ENCODE measurements at places on chromosomes 12 and 14.

GRCh38 chr12:39502726-39503125, 59.8 kb upstream of the KIF21A start:
- DNase-seq = no peak

DNA sequence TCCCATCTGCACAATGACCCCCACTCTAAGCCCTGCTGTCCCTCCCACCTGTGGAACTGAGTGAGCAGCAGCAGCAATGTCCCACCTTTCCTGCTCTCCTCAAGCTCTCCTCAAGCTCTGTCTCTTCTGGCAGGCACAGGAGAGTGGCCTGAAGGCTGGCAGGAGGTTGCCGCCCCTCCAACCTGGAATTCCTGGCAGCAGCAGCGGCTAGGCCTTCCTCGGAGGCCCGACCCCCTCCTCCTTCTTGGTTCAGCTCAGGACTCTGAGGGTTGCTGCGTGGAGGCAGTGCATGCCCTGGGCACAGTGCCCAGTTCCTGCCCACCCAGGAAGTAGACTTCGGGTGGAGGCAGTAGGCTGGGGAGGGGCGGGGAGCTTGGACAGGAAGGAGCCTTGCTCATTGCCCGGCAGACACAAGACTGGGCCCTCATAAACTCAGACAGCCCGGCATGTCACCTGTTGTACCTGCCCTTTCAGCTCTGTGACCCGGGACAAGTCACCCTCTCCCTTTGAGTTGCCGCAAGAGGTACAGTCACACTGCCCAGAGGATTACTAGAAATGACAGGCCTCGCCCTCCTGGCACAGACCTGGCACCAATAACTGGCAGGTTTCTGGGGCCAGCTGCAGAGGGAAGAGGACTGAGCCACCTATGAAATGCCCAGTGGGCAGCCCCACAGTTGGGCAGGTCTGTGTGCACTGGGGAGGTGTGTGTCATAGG, 2.1 kb upstream of the SERPINA1 start:
- no peak for DNase-seq

- DNase-seq = peak; percentile 27
These were observed 25.5 kb downstream of the CEP83 start for GRCh38 chr12:94434171-94434570.

GRCh38 chr14:34826661-34827060, 48.5 kb downstream of the BAZ1A start:
- no peak for DNase-seq

DNA sequence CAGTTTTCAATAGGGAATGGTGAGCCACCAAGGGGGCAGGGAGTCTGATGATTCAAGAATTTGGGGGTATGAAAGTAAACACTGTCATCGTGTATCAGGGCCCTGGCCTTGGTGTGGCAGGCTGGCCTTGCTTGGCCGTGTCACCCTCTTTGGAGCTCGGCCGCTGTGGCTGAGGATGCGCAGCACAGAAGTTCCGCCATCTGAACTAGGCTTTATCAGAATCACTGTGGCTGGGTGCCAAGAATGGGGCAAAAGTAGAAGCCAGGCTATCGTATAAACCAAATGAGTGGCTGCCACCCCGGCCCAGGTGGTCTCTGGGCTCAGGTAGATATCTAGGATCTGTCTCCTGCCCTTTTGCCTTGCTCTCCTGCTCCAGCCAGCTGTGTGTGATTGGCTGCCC, 137.4 kb downstream of the PAPOLA start:
- peak; percentile 66 for DNase-seq

DNA sequence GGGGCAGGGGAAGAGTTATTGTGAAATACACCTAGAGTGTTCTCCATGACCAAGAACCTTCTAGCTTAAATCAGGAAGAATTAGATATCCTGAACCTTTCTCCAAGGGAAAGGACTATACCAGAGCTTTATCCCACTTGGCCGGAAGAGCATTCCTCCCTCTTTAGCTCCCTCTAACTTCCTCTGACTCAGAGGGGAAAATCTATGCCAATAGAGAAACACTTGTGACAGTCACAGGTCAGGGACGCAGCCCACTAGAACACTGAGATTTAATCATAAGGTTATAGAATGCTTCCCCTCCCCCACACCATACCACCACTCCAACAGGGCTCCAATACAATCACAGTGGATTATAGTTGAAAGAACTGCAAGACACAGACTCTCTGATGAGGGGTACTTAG, 55.4 kb upstream of the RFX4 start:
- DNase-seq = no peak

DNA sequence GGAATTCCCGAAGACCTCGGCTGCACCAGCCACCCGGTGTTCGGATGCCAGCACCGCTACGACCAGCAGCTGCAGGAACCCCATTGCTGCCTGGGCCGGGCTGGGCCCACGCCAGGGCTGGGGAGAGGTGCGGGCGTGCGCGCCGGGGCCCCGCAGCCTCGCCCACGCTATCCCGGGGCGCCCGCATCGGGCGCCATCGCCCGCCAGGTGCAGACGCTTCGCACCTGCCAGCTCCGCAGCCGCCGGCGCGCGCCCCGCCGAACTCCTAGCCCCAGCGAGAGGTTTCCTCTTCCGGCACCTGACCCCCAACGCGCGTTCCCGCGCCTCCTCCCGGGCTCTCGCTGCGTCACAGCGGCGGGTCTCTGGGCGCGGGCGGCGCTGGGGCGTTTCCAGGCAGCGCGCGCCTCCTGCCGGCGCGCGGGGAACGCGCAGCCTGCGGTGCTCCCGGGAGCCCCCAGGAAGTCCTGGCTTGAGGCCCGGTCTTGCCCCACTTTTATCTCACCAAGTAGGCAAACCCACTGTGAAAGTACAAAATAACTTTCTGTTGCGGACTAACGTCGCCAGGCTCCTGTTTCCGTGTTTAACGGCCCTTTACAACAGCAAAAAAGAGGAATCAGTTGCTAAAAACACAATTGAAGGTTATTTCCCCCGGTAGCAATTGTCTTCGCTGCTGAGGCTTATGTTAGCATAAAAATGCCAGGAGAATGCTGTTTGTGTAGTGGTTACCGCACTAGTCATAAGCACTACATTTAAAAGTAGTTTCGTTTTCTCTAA, at the start of gene TM7SF3:
Gene TM7SF3, minus strand, starts transcription at position 300 of the 774 bp plus-strand sequence. Its CDS starts 216 bp downstream, at position 84.
- DNase-seq = peak; percentile 100

GRCh38 chr12:22231078-22231477, 103.4 kb downstream of the ST8SIA1 start:
- no peak for DNase-seq
